ENCODE measurements at places on chromosomes 12 and 14.

DNA sequence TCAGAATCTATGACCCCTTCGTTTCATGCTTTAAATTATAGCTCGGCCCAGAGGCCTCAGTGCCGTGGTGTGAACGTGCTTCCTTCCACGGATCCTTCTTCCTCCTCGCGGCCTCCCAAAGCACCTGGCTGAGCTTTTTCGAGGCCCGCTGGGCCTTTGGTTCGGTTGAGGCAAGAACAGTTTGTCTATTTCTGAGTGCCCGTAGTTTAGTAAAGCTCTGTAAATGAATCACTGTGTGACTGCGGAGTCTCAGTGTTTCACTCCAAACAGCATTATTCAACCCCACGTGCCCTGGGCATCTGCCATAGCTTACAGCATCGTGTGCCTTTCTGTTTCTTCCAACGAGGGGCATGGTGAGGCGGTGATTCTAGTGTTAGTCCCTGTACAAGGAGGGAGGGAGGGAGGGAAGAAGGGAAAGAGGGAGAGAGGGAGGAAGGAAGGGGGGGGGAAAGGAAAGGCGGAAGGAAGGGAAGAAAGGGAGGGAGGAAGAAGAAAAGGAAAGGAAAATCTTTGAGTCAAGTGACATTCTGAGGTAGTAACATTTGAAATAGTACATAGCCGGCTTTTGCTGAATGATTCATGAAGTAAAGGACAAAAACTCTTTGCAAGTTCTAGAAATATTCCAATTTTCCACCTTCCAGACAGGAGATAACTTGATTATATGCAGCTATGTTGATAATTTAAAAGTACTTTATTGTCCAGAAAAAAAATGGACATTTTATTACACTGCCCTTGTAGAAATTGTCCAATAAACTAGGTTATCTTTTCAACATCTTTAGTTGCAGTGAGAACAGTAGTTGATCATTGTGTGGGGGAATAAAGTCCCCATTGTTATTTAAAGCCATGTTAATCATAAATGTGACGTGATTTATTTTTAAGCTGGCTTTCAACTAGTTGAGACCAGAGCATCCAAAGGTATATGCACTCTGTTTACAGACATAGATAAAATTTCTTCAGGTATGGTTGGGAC is 1.2 kb upstream of the TRIM9 start:
- DNase-seq, result no peak

- DNase-seq, result no peak
Observed at GRCh38 chr12:131755305-131756113, 44.6 kb downstream of the SFSWAP start.

GRCh38 chr14:94383777-94384176 is 4.6 kb downstream of the SERPINA1 start:
- no peak for DNase-seq

GRCh38 chr12:51817027-51817953 is 31.2 kb downstream of the FIGNL2 start:
- no peak for DNase-seq

GRCh38 chr12:1350055-1350933 is 244.1 kb downstream of the FBXL14 start:
- no peak for DNase-seq

DNA sequence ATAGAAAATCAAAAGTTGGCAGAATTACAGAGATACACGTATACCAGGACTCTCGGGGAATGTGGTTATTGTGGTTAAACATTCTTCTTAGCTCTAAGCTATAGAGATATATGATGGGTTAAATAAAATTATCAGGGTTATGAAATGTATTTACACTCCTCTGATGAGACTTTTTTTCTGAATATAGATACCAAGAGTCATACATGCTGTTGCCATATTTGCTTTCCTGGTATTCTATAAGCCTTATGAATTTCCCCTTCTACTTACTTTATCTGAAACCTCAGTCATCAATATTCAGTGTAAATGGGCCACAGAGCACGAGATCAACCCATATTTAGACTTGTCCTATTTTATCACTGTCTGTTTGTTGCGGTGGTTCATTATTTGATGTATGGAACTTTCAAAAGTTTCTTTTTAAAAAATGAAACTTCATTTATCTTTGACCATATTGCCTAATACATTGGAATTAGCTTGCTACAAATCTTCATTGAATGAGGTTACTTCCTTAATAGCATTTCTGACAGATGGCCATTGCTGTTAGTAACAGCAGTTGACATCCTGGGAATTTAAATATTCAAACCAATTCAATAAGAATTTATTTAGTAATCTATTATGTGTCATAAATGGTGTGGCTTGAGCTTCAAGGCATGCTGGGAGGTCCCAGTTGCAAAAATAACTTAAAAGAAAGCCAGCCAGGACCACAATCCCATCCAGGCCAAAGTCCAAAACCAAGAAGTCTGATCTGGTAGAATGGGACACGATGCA is 393.5 kb downstream of the PCNX1 start:
- DNase-seq, result no peak

- no peak for DNase-seq
Observed at GRCh38 chr12:111927346-111927745, 85.3 kb downstream of the MAPKAPK5 start.

DNA sequence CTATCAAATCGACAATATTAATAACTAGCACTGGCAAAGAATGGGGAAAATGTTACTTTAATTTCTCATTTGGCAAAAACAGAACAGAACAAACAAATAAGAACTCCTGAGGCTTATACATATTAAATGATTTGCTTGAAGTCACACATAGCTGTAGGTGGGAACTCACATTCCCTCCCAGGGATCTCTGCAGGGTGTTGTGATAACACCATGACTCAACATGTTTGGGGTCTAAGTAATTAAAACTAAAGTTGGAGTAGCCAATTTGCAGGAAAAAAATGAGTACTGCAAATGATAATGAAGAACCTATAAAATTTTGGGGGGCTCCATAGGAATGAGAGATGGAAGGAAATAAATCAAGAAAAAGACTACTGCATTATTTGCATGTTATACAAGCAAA is 27.5 kb downstream of the UNC79 start:
- no peak for DNase-seq

DNA sequence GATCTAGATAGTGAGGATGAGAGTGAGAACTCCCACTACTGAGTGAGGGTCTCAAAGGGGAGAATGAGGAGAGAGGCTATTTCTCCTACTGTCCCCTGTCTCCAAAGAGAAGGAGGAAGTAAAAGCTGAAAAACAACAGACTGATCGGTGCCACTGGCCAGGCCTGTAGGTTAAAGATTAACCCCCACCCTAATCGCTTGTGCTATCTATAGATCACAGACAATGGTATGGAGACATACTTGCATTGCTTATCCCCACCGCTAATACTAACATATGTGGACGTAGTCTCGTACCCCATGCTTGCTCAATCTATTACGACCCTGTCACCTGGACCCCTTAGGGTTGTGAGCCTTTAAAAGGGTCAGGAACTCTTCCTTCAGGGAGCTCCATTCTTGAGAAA is 777.9 kb upstream of the TMEM132C start:
- DNase-seq, result no peak

GRCh38 chr12:54262403-54262925 is 17.5 kb downstream of the CBX5 start:
- no peak for DNase-seq

DNA sequence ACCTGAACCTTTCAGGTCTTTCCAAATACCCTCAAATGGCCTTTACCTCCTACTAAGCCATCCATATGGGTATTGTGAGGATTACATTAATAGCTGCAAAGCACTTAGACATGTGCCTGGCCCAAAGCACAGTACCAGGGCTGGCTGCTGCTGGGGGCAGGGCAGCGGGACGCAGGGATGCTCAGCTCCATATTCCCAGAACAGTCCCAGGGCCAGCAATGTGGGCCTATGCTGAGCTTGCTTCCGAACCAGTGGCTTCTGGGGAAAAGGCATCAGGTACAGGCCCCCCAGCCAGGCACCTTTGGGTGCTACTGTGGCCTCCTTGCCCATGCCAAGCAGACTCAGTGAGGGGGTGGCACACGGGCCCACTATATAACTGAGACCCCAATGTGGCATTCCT is 10.4 kb downstream of the ACTN1 start:
- no peak for DNase-seq

DNA sequence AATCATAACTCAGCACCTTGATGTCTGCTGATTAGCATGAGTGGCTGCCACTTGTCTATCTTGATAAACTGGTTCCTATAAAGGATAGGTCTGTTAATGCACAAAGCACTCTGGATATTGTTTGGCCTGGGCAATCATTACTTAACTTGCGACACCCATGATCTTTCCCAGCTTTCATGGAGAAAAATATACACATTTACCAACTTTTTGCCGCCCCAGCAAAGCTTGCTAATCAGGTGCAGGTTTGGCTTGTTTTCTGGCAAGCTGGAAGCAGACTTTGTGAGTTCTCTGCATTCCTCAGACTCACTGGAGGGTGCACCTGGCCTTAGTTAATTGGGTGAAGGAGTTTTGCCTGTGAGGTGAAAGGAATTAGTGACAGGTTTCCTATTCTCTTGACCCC is 1126.4 kb upstream of the FLRT2 start:
- no peak for DNase-seq

GRCh38 chr14:22185191-22185590 is 403.8 kb downstream of the DAD1 start:
- no peak for DNase-seq

DNA sequence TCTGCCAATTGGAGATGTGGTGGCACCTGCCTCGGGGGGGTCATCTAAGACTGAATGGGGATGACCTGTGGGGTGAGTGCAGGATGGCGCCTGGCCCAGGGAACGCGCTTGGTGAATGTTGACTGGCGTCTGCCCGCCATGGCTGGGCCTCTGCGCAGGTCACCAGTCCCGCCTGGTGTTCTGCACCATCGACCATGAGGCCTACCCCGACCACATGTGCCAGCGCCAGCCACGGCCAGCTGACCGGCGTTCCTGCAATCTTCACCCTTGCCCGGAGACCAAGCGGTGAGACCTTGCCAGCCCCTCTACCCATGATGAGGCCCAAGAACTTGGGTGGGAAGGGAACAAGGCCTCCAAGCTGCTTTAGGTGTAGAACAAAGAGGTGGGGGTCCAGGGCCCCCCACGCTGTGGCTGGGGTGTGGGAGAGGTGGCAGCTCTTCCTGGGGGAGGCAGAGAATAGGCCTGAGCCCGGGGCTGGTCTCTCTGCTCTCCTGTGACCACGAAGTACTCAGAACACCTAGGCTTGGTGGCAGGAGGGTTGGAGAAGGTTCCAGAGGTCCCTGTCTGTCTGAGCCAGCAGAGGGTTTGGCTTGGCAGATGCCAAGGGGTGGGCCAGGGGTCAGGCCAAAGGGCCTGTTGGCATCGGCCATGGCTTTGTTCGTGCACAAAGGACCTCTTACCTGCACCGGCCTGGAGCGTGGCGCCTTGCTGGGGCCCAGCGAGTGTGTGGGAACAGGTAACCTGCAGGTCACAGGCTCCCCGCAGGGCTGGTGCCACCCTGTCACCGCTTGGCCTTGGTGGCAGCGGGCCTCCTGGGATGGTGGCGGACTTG is 15.4 kb downstream of the PAPLN start:
- no peak for DNase-seq

DNA sequence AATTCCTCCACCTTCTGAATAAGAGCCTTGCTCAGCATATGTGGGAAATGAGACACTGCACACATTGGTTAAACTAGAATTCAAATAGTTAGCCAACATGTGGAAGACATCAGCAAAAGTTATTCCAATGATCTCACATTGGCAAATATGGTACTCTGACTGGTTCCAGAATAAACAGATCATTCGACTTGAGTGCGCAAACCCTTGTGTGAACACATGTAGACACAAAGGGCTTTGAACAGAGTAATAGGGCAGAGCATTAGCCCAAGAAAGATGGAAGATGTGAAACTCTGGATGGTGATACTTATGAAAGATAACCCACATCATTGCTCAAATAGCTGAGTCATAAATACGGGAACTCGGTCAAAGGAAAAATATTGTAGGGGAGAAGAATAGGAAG is 1133.4 kb upstream of the SEL1L start:
- DNase-seq, result no peak

GRCh38 chr12:114665411-114666260 is 18.3 kb downstream of the TBX3 start:
- DNase-seq, result no peak

- peak; percentile 5 for DNase-seq
Observed at GRCh38 chr12:47079468-47079980, at the start of the genes AMIGO2 and PCED1B. Gene AMIGO2 (minus strand): TSS chr12:47079959. CDS start chr12:47079002, 957 bp downstream. Gene PCED1B (plus strand): TSS chr12:47079621. CDS start chr12:47235064, 155,443 bp downstream.

DNA sequence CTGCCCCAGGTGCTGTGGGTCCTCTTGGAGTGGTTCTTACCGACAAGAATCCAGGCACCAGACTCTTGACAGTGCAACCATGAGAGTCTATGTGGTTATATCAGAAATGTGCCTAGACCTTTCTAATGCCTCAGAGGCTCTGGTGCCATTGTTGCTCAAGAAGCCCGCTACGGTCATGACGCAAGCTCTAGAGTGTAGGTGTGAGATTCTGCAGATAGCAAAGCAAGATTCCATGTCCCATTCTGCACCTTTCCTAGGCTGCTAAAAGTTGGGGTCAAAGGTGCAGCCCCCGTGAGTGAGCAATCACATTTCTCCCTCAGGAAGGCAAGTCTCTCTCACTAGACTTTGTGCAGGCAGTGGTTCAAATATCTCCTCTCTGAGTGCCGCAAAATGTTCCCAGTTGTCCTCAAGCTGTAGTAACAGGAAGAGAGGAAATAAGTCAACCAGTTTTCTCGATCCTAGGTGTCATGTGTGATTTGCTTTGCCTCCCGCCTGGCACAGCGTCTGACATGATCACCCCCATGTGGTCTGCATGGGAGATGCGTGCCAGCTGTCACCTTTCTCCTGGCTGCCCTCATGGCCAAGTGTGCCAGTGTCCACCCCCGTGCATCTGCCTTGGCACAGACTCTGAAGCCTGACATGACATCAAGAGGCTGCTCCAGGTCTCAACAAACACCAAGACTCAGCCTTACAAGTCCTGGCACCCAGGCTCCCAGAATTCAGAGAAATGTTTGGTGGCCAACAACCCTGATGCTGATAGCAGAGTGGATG is 122.5 kb upstream of the COCH start:
- DNase-seq, result no peak

GRCh38 chr14:37232907-37233481 is 35.3 kb downstream of the MIPOL1 start:
- no peak for DNase-seq

DNA sequence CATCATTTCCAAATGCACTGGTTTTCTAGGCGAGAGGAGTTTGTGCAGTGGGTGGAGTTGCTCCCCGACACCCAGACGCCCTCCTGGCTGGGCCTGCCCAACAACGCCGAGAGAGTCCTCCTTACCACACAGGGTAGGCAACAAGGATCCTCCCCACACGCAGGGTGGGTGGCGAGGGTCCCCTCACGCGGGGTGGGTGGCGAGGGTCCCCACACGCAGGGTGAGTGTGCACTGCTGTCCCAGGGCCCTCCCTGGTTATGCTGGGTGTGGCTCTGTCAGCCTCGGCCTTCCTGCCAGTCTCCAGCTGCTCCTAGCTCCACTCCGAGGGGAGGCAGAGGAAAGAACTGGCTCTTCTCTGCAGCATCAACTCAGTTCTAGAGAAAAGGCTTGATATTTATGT is 42.3 kb downstream of the HSP90AA1 start:
- no peak for DNase-seq

- no peak for DNase-seq
Observed at GRCh38 chr14:34983786-34984185, 994 bp downstream of the SRP54 start.
